ENCODE measurements at places on chromosomes 3 and 15. TPM values are rescaled to one million over a fixed set of nuclear protein-coding genes. Genes with fewer than 3 reads are reported as not detected.

DNA sequence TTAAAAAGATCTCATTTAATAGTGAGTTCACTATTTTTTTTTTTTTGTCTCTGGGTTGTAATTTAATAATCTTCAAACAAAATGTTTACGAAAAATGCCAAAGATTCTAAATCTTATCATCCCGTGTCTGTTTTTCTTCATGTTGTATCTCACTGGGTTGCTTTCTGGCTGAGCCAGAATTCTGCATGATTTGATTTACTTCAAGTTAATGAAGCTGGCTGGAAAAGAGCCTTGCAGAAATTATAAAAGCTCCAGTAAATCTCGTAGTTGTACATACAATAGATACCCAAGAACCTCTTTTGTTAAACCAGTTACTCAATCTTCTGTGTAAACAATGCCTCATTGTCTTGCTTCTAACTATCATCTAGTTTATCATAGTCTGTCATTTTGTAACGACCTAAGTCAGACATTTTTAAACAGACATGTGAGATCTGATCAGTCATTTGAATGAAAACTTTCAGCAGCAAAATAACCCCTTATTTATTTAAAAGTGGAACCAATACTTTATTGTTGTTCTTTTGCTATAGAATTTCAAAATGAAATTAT, 249.0 kb downstream of the MCTP2 start:
- H3K4me3 ChIP-seq: no peak overlapping the region
- no peak overlapping the region for H3K27ac ChIP-seq
- no peaks in the 10 kb centered on the region for H3K36me3 ChIP-seq
- H3K4me1 ChIP-seq: no peaks in the 10 kb centered on the region
- no peak for DNase-seq

DNA sequence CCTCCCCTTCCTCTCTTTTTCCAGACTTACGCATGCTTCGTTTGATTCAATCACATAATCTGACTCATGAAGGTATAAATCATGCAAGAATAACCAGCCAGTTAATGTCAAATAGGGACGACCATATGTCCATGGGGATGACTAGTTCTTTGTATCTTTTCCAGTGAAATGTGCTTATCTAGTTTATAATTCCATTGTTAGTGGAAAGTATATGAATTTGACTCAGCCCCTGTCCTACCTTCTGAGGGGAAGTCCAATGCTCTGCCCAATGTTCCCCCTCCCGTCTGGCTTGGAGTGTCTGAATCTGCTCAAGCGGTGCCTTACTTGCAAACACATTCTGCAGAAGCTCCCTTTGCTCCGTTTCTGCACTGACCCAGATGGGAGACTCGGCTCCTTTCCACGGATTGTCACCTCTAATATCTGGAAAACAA, 55.0 kb upstream of the EPHB3 start:
- H3K27ac ChIP-seq: no peak overlapping the region
- peaks cover 21% of the 10 kb centered on the region for H3K27me3 ChIP-seq
- peaks cover 3% of the 10 kb centered on the region for H3K4me1 ChIP-seq
- H3K4me3 ChIP-seq: no peak overlapping the region
- peak; percentile 53 for DNase-seq

- no peak overlapping the region for H3K4me3 ChIP-seq
- no peak for DNase-seq
- H3K4me1 ChIP-seq: no peaks in the 10 kb centered on the region
- H3K27me3 ChIP-seq: no peaks in the 10 kb centered on the region
- no peak overlapping the region for H3K27ac ChIP-seq
These were observed 32.1 kb upstream of the C3orf38 start for GRCh38 chr3:88117683-88118082.

DNA sequence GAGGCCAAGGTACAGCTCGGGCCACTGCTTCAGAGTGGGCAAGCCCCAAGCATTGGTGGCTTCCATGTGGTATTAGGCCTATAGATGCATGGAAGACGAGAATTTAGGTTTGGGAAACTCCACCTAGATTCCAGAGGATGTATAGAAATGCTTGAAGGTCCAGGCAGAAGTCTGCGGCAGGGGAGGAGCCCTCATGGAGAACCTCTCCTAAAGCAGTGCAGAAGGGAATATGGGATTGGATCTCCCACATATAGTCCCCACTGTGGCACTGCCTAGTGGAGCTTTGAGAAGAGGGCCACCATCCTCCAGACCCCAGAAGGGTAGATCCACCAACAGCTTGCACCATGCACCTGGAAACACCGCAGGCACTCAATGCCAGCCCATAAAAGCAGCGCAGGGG, 48.1 kb upstream of the XXYLT1 start:
- no peak for DNase-seq
- H3K4me1 ChIP-seq: no peaks in the 10 kb centered on the region
- peaks cover 8% of the 10 kb centered on the region for H3K36me3 ChIP-seq
- no peaks in the 10 kb centered on the region for H3K27me3 ChIP-seq
- no peak overlapping the region for H3K27ac ChIP-seq

- H3K4me3 ChIP-seq: no peak overlapping the region
- DNase-seq: no peak
- H3K36me3 ChIP-seq: no peaks in the 10 kb centered on the region
- no peak overlapping the region for H3K27ac ChIP-seq
- no peaks in the 10 kb centered on the region for H3K27me3 ChIP-seq
These were observed 278.5 kb upstream of the ZNF717 start for GRCh38 chr3:76063811-76064210.

GRCh38 chr3:49148159-49148558, 15.3 kb upstream of the LAMB2 start:
- H3K4me3 ChIP-seq: no peak overlapping the region
- no peak overlapping the region for H3K27ac ChIP-seq
- DNase-seq: no peak
- no peaks in the 10 kb centered on the region for H3K4me1 ChIP-seq
- no peaks in the 10 kb centered on the region for H3K36me3 ChIP-seq
- H3K27me3 ChIP-seq: no peaks in the 10 kb centered on the region

Gene GRM2
- 0.51 TPM for total RNA-seq

- H3K36me3 ChIP-seq: no peaks in the 10 kb centered on the region
- no peak overlapping the region for H3K27ac ChIP-seq
- H3K4me3 ChIP-seq: no peak overlapping the region
- H3K4me1 ChIP-seq: peaks cover 18% of the 10 kb centered on the region
These were observed 183.2 kb upstream of the IL12A start for GRCh38 chr3:159805411-159805772.

GRCh38 chr3:121574449-121574848, 6.7 kb downstream of the ARGFX start:
- no peak for DNase-seq
- H3K36me3 ChIP-seq: no peaks in the 10 kb centered on the region
- no peaks in the 10 kb centered on the region for H3K4me1 ChIP-seq
- H3K27me3 ChIP-seq: no peaks in the 10 kb centered on the region
- H3K27ac ChIP-seq: no peak overlapping the region
- H3K4me3 ChIP-seq: no peak overlapping the region

DNA sequence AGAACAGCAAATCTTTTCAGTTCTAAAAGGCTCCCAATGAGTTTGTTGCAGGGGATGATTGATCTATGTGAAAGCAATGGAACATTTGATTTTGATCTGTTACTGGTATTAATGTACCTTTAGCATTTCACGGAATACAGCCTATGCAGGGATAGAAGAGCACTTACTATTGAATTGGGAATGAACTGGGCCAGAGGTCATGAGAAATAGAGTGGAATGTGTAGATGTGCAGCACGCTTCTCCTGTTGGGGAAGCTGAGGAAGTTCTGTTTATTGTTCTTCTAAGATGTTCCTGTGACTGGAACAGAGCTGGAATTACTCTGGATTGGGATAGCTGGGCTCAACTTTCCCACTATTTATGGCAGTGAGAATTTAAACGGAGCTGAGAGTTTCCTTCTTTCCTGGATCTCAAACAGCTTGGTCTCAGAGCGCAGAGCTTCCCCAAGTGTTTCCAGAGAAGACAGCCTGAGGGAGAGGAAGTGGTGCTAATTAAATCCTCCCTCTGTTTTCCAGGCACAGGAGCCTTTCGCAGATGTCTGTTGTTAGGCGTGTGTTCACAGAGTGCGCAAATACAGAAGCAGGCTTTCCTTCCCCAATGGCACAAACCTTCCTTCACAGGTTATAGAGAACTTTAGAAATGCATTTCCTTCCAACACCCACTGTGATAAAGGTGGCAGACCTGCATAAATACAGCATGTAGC, 32.5 kb downstream of the TPRG1 start:
- H3K27ac ChIP-seq: no peak overlapping the region
- H3K27me3 ChIP-seq: no peaks in the 10 kb centered on the region

GRCh38 chr3:69252631-69253030, 130.2 kb upstream of the LMOD3 start:
- no peak overlapping the region for H3K27ac ChIP-seq
- H3K4me3 ChIP-seq: no peak overlapping the region
- H3K36me3 ChIP-seq: peaks cover 2% of the 10 kb centered on the region
- DNase-seq: no peak
